Transverse colon (tissue), 4 donors: ENCODE measurements at places on chromosomes 5 and 9. TPM values are rescaled to one million over a fixed set of nuclear protein-coding genes. Genes with fewer than 3 reads are reported as not detected.

DNA sequence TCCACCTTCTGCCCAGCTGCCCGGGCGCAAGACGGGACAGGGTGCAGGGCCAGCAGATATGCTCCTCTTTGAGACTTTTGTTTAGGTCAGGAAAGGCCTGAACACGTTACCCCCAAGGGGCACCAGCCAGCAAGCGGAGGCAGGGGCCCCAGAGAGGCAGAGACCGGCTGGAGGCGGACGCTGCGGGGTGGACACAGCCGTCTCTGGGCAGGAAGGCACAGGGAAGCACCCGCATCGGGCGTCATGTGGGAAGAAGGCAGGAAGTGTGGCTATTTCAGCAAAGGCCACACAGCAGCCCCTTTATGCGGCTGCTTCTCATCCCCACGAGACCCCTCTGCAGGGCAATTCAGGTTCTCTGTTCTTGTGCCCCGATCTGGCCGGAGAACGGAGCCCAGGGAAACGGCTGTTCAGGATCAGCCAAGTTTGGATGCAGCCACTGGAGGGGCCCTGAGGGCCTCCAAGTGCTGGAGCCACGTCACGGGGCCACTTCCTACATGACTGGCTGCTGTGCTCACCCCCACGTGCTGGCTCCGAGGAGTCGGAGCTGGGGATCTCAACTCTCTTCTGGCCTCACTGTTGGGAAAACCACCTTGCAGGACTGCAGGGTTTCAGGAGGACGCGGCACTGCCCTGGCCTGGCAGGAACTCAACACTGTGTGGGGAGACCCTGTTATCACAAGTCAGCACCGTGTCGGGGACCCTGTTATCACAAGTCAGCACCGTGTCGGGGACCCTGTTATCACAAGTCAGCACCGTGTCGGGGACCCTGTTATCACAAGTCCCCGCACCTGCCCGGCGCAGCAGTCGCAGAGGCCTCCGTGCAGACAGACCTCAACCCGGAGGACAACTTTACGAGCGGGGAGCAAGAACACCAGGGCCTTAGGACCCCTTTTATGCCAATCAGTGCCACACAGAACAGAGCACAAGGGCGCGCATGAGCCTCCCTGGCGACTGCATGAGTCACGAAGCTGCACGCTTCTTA is 44.4 kb downstream of the SLC12A7 start:
- peaks cover 11% of the 10 kb centered on the region for H3K36me3 ChIP-seq
- H3K4me3 ChIP-seq = no peak overlapping the region
- H3K4me1 ChIP-seq = no peaks in the 10 kb centered on the region

DNA sequence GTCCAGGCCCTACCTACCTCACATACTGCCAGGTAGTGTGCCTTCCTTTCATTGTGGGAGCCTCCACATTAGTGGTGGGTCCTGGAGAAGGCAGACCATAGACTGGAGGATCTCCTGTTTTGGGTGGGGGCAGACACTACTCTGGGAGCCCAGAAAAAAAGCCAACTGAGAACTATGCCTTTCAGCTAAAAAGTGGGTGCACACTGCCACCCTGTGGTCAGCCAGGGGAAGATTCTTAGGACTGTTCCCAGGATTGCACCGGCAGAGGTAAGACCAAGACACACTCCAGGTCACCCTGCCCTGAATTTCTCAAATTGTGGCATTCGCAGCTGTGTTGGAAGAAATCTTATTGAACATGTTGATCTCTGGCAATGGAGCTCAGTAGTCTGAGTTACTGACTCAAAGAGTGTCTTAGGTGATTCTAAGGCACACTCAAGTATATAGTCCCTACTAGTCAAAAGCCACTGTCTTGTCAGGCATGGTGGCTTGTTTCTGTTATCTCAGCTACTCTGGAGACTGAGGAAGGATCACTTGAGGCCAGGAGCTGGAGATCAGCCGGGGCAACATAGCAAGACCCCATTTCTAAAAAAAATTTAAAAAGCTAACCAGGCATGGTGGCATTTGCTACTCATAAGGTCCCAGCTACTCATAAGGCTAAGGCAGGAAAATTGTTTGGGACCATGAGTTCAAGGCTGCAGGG is 3.6 kb downstream of the SIGMAR1 start:
- H3K36me3 ChIP-seq = no peaks in the 10 kb centered on the region
- peaks cover 9% of the 10 kb centered on the region for H3K4me1 ChIP-seq
- peaks cover 19% of the 10 kb centered on the region for H3K27me3 ChIP-seq
- no peak overlapping the region for H3K27ac ChIP-seq

GRCh38 chr9:125950880-125951471 is 203.8 kb downstream of the PBX3 start:
- no peak overlapping the region for H3K4me3 ChIP-seq
- H3K27ac ChIP-seq = no peak overlapping the region
- no peak for DNase-seq
- H3K27me3 ChIP-seq = no peaks in the 10 kb centered on the region
- no peaks in the 10 kb centered on the region for H3K4me1 ChIP-seq

DNA sequence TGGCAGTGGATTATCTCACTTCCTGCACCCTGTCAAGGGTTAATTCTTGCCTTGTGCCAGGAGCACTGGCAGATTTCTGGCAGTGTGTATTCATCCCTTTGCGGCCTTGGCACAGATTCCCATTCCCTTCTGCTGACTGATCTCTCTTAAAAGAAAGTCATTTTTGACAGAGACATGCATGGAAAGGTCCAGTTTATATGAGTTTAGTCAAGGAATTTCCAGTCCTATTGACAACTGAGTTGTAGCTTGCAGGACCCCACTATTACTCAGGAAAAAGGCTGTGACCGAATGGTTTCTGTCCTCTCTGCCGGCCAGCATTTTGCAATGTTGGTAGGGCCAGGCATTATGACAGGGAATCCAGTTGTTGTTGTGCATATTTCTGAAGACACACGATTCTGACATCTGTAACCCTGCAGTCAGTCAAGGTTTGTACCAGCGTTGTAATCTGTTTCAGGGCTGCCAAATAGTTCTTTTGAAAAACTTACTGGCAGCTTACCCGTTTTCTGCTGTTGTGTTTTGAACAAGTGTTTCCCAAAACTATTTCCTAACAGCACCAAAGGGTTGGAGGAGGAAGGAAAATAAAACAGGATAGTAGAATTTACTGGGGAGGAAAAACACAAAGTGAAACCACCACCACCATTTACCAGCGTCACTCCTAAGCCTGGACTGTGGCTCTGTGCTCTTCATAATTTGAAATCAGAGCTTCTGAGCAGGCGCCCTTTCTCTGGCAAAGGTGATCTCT is 243.4 kb upstream of the KLF4 start:
- peak overlapping the region; percentile 83 for H3K27ac ChIP-seq
- DNase-seq = no peak
- no peaks in the 10 kb centered on the region for H3K36me3 ChIP-seq
- no peak overlapping the region for H3K4me3 ChIP-seq
- peaks cover 30% of the 10 kb centered on the region for H3K4me1 ChIP-seq
- H3K27me3 ChIP-seq = no peaks in the 10 kb centered on the region

GRCh38 chr9:130034570-130034969 is 8.4 kb downstream of the FNBP1 start:
- H3K27me3 ChIP-seq = no peaks in the 10 kb centered on the region
- H3K36me3 ChIP-seq = no peaks in the 10 kb centered on the region
- no peak overlapping the region for H3K4me3 ChIP-seq
- peak overlapping the region; percentile 61 for H3K27ac ChIP-seq
- peaks cover 81% of the 10 kb centered on the region for H3K4me1 ChIP-seq

DNA sequence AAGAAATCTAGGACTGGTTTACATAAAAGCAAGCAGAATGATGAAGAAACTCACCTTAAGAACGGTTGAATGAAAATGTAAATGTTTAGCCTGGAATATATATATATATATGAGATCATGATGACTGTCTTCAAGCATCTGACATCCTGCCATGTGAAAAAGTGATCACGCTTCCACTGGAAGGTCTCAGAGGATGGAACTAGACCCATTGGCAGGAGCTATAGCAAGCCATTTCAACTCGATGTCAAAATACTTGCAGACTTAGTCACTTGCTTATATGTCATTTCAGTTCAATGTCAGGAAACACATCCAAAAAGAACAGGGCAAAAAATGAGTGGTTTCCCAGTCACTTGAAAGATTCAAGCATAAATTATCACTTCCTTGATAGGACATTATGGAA is 22.2 kb upstream of the TMEM161B start:
- H3K27ac ChIP-seq = no peak overlapping the region
- H3K27me3 ChIP-seq = no peaks in the 10 kb centered on the region
- H3K4me1 ChIP-seq = no peaks in the 10 kb centered on the region
- DNase-seq = no peak
- H3K36me3 ChIP-seq = no peaks in the 10 kb centered on the region
- H3K4me3 ChIP-seq = no peak overlapping the region

GRCh38 chr5:113371721-113372196 is 63.0 kb downstream of the TSSK1B start:
- H3K4me1 ChIP-seq = no peaks in the 10 kb centered on the region
- no peaks in the 10 kb centered on the region for H3K27me3 ChIP-seq
- no peak for DNase-seq
- H3K4me3 ChIP-seq = no peak overlapping the region

GRCh38 chr5:181161534-181162175 is 14.3 kb downstream of the OR2V2 start:
- no peak for DNase-seq
- H3K27ac ChIP-seq = no peak overlapping the region
- H3K4me3 ChIP-seq = no peak overlapping the region
- no peaks in the 10 kb centered on the region for H3K4me1 ChIP-seq
- H3K27me3 ChIP-seq = peaks cover 43% of the 10 kb centered on the region
- no peaks in the 10 kb centered on the region for H3K36me3 ChIP-seq

DNA sequence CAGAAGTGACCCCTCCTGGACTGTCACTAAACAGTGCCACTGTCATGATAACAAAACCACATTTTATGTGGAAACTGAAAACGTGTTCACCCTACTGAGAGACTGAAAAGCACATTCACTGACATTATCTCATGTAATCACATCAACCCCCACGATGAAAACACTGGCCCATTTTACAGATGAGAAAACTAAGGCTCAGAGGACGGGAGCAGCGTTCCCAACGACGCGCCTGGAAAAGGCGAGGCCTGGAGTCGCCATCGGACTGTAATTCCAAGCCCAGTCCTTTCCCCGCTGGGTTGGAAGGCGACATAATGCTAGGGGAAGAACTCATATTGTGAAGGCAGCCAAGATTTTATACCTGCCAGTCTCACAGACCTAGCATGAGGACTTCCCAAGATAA is 140.0 kb downstream of the ADAMTS2 start:
- no peaks in the 10 kb centered on the region for H3K36me3 ChIP-seq
- H3K27me3 ChIP-seq = no peaks in the 10 kb centered on the region
- no peaks in the 10 kb centered on the region for H3K4me1 ChIP-seq
- H3K27ac ChIP-seq = no peak overlapping the region

Gene SLC34A1
- not detected for total RNA-seq
